ENCODE measurements at places on chromosomes 1 and 21. TPM values are rescaled to one million over a fixed set of nuclear protein-coding genes. Genes with fewer than 3 reads are reported as not detected.

GRCh38 chr1:72037745-72038343, 244.5 kb downstream of the NEGR1 start:
- DNase-seq, result no peak

The BSND gene
- not detected for total RNA-seq

The TRMT1L gene
- 18.6 TPM for total RNA-seq

The AXDND1 gene
- 0.14 TPM for total RNA-seq

The MYBPH gene
- not detected for total RNA-seq

The DDI2 gene
- 20.8 TPM for total RNA-seq

Data from sigmoid colon (tissue), 7 donors.